ENCODE measurements at places on chromosomes 5 and 9.
A peak's percentile ranks its signal among the peaks of the same experiment; 100 is the strongest.

- DNase-seq, result no peak
Observed at GRCh38 chr5:159123700-159124099, 24.0 kb upstream of the EBF1 start.

GRCh38 chr9:36764364-36765076, 191.8 kb downstream of the MELK start:
- DNase-seq, result peak; percentile 15

GRCh38 chr9:37030611-37030939, 3.5 kb downstream of the PAX5 start:
- no peak for DNase-seq

- no peak for DNase-seq
Observed at GRCh38 chr5:62977661-62978060, 399.0 kb downstream of the LRRC70 start.

DNA sequence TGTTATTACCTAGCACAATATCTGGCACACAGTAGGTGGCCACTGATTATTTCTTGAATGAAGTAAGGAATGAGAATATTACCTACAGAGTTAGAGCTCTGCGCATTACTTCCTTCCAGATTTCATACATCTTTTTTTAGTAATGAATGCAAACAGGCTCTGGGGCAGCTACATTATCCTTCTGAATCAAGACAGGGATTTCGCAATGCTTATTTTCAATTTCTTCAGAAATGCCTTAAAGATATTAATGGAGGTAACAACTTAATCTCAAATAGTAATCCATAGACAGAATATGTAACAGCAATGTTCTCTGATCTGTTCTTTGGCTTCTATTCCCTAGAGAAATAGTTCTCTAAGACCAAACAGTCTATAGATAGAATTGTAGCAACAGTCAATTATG, 32.6 kb downstream of the CDKN2A start:
- no peak for DNase-seq

DNA sequence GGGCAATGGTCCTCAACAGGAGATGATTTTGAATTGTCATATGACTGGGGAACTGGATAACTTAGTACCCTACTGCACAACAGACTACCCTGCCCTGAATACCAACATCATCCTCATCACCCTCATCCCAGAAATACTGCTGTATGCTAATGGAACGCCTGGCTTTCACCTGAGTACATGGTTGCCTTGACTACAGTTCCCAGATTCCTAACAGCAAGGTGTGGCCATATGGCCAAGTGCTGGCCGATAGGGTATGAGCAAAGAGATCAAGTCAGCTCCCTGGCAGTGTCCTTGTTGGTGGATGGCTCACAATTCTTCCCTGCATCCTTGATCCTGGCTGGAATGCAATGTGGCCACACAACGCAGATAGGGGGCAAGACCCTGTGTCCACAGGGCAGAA, 31.2 kb upstream of the IRX2 start:
- DNase-seq, result no peak

DNA sequence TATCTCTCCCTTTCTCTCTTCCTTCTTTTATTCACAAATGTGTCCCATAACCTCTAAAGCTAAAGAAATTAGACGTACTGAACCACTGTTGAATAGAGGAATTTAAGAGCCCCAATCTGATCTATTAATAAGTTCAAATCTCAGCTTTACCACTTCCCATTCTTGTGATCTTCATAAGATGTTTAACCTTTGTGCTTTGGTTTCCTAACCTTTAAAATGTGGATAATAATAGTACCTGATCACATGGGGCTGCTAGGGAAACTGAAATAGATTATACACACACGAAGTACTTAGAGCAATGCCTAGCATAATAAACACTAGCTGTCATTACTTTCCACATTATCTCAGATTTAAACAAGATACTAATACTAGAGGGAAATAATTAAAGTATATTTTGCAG, 324.3 kb upstream of the SEMA6A start:
- no peak for DNase-seq

DNA sequence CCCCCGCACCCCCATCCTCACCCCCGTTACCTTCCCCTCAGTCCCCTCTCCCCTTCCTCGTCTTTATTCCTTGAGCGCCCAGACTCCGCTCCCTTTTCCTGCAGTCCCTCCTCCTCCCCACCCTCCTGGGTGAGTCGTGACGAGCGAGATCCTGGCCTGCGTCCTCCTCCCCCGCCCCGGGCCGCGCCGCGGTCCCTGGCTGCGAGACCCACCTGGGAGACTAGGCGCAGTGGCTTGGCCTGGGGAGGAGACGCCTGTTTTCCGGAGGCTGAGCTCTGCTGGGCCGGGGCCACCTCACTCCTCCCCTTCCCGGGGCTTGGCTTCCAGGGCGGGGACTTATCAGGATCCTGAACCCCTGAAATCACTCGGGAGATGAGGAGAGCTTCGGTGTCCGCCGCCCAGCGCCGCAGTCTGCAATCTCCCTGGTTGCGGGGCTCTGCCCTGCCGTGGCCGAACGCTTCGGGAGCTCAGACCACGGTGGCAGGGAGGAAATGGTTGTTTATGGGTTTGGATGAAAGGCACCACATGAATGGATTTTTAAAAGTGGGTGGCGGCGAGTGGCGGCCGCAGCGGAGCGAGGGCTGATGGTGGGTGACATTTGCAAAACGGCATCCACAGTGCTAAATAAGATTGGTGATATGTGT, 984 bp downstream of the STXBP1 start:
- DNase-seq, result no peak

GRCh38 chr9:112848316-112849151, 42.1 kb downstream of the SLC46A2 start:
- no peak for DNase-seq

DNA sequence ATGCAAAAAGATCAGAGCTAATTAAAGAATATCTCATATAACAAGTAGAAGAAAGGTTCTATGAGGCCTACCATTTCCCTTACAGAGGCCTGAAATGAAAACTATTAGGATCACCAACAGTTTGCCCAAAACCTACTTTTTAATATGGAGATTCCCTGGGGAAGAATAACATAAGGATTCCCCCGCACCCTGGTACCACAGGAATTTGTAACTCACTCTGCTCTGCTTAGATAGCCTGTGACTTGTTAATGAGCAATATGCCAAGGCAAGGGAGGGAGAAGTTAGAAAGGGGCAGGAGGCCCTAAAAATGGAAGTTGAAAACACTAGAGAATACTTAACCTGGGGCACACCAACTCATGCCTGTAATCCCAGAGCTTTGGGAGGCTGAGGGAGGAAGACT, 107.0 kb downstream of the CDH6 start:
- no peak for DNase-seq

DNA sequence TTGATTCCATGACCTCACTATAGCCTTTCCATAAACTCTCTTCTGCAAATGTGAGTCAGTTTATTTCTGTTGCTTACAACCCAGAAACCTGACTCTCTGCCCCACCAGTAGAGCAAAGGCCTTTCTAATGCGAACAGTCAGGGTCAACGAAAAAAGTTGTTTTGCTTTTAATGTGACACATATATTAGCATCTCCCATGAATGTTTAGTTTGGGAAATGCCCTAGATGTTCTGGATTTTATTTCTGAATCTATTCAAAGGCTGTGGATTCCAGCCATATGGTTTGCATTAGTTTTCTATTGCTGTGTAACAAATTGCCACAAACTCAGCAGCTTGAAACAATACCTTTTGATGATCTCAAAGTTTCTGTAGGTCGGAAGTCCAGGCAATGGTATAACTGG, 193.5 kb downstream of the GNA14 start:
- DNase-seq, result no peak

DNA sequence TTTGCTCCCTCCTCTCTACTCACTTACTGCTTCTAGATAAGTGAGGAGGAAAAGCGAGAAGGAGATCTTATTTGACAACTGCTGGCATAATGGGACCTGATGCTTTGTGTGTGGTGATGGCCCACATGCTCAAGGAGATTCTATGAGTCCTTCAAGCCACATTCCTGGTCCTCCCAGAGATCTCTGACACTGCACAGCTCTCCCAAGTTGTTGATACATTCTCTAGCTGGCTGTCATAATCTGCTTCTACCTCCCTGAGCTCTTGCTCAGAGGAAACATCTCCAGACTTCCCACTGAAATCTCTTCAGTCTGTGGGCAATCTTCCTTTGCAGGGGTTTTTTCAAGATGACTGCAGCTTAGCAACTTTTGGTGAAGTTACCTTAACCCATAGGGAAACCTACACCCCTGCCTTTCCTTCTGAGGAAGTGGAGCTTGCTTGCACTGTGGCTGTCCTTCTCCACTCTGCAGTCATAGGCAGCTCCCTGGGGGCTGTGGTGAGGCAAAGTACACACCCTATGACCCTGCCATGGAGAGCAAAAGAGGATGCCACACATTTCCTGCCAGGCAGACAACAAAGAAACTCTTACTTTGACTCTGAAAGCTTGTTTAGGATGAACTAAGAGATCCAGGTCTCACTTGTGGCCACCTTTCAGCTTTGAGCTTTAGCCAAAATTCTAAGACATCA, 163.8 kb downstream of the TMEM38B start:
- no peak for DNase-seq
